Central memory CD4-positive, alpha-beta T cell (primary cell): ENCODE measurements at places on chromosomes 6 and 20.
A peak's percentile ranks its signal among the peaks of the same experiment; 100 is the strongest.

DNA sequence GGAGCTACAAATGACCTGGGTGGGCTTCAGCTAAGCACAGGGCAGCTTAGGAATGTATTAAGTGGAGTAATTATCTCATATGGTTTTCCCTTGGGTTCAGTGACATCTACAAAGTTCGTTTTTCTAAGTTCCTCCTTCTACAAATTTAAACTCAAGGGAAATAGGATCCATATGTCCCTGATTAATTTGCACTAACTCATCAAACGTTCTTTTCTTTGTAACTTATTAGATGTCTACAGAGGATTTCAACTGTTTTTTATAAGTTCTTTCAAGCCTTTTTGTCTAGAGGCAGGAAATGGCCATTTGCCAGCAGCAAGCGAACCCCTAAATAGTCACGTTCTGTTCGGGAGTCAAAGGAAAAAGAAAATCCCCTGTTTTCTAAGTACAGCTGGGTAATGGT lies 1060.3 kb downstream of the KIF16B start:
- no peak for DNase-seq

GRCh38 chr6:25017486-25017885 lies 81.7 kb upstream of the RIPOR2 start:
- no peak for DNase-seq

DNA sequence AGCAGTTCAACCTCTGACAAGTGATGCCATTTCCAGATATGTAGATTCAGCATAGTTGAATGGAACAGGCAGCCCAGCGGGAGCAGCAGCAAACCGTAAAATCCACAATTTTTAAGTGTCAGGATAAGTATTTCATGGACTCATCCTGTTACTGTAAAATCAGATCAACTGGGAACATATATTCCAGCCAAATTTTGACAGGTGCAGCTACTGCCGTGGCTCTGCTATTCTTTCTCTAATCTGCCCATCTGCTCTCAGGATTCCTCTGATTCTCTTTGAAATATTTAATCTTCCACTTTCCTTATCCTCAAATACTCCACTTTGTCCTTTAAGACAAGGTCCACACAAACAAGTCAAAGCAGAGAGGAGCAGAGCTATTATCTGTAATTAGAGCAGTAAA lies 245.4 kb upstream of the ASCC3 start:
- DNase-seq, result no peak

DNA sequence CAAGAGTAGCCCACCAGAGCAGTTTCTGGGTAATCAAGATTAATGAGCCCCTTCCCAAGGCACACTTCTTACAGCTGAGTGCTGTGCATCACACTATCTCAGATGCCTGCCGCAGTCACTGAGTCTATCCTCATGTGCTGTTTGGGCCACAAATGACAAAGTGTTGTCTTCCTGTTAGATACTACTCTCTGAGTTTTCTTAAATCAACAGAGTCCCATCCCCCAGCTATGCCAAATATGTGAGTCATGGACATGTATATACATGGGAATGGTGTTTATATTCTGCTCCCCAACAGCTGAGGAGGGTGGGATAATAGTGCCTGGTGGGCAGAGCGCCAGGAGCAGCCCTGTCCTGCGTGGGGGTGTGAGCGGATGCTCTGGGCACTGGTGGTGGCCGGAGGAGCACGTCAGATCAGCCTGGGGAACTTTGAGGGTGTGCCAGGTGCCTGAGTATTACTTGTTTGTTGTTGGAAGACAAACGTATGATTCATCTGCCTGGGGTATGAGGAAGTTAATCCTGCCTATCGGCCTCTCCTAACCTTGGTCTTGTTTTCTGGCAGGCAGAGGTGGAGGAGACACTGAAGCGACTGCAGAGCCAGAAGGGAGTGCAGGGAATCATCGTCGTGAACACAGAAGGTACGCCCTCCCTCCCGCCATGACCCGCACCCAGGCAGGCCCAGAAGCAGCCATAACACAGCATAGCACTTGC lies 9.6 kb downstream of the DYNLRB1 start:
- no peak for DNase-seq

DNA sequence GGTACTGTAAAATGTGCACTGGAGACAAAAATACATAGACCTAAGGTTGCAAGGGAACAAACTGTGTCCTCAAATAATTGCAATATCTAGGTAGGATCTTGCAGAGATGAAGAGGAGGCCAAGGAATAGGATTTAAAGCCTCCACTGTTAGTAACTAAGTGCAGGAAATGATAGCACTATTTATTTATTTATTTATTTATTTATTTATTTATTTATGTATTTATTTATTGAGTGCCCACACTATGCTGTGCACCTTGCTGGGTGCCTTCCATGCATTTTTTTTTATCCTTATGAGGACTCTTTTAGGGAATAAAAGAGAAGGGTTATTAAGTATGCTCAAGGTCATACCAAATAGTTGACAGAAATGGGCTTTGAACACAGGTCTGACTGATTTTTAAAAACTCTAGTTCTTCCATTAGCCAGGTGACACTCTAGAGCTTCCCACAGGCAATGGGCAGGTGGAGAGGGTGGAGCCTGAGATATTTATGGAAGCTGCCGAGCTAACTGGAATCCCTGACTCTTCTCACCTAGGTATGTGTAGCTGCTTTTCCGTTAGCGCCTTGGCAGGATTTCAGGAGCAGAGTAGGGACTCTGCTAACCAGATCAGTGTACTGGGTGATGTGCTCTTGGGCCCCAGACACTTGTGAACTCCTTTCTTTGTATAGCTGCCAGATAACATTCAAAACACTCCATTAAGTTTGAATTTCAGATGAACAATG lies 12.8 kb upstream of the NUP153 start:
- DNase-seq, result no peak

GRCh38 chr6:7137335-7138045 lies 29.7 kb downstream of the RREB1 start:
- DNase-seq, result peak; percentile 56

- no peak for DNase-seq
Observed at GRCh38 chr20:15836634-15837033, 736.6 kb downstream of the KIF16B start.

GRCh38 chr6:124780623-124781022 lies 181.6 kb upstream of the RNF217 start:
- DNase-seq, result no peak

GRCh38 chr6:47032974-47033765 lies 9.0 kb downstream of the ADGRF1 start:
- no peak for DNase-seq

GRCh38 chr6:34295721-34296120 lies 46.9 kb upstream of the SMIM29 start:
- DNase-seq, result no peak

- no peak for DNase-seq
Observed at GRCh38 chr6:159906400-159906799, 15.6 kb downstream of the MAS1 start.

DNA sequence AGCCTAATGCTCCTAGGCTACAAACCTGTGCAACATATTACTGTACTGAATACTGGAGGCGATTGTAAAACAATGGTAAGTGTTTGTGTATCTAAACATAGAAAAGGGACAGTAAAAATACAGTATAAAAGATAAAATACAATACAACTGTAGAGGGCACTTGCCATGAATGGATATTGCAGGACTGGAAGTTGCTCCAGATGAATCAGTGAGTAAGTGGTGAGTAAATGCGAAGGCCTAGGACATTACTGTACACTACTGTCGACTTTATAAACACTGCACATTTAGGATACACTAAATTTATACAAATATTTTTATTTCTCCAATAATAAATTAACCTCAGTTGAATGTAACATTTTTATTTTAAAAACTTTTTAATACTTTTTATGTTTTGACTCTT lies 485.0 kb downstream of the MMUT start:
- DNase-seq, result no peak

- DNase-seq, result no peak
Observed at GRCh38 chr6:8195040-8195713, 92.8 kb upstream of the EEF1E1 start.

- DNase-seq, result no peak
Observed at GRCh38 chr6:167329014-167329413, 4.1 kb downstream of the TTLL2 start.

GRCh38 chr20:38141204-38141888 lies 23.7 kb downstream of the TGM2 start:
- no peak for DNase-seq

DNA sequence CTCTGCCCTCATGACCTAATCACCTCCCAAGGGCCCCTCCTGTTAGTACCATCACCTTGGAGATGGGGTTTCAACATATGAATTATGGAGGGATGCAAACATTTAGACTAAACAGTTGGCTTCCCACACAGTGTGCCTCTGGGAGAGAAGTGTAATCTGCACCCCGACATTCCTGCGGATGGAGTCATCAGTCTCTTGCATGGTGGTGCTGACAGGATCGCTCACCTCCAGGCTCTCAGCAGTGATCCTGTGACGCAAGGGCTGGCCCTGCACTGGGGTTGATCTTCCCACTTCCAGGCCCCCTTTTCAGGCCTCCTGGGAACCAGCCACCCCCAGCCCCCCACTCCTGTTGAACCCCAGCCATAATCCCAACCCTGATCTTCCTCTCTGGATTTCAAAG lies 16.0 kb upstream of the PI16 start:
- DNase-seq, result no peak

- DNase-seq, result no peak
Observed at GRCh38 chr20:44461142-44461802, 14.4 kb upstream of the TTPAL start.

DNA sequence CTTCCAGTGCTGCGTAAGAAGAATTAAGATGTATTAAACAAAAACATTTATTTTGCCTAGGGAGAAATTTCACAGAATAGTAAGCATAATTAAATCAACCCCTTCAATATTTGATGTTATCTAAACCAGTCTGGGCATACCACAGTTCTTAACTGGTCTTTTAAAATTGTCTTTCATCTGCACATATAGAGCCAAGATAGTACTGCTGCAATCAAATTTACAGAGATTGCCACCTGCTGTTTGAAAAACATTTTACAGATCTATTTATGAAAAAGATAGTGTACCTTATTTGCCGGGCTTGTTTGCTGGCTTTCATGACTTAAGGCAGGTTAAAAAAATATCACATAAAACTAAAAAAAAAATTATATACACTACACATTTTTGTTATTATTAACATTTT lies 323.2 kb downstream of the ADGRB3 start:
- DNase-seq, result no peak

GRCh38 chr6:20061952-20062351 lies 150.3 kb downstream of the MBOAT1 start:
- no peak for DNase-seq

GRCh38 chr6:5214570-5215052 lies 46.1 kb downstream of the LYRM4 start:
- no peak for DNase-seq

- no peak for DNase-seq
Observed at GRCh38 chr6:10884245-10884972, 2.4 kb upstream of the SYCP2L start.

DNA sequence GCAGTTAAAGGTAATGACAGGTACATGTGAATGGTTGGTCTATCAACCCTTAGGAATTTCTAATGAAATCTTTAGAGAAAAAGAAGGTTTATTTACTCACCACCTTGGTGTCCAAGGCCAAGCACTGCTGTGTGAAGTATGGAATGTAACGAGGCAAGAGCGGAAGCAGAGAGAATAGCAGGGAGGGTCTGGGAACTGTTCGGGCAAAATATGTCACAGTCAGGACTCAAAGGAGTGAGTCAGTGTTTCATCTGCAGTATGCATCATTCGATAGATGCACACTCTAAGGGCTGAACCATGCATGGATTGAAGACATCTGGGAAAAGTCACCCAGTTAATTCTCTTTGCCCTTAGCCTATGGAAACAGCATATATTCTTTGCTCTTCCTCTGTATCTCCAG lies 33.2 kb downstream of the ADGRF5 start:
- DNase-seq, result no peak

DNA sequence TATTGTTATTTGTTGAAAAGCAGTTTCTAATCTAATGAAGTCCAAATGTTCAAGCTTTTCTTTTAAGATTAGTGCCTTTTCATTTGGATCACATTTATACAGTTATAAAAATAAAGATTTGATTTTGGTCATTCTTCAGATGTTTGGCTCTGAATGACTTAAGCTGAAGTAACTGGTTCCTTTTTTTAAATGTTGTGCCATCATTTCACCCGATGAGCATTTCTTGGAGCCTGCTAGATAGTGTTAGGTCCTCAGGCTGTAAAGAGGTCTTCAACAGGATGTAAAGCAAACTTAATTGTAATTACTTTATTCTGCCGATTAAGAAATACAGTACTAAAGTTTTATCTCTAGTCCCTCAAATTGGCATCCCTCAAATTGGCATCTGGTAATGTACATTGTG lies 41.2 kb upstream of the ASIP start:
- DNase-seq, result no peak

DNA sequence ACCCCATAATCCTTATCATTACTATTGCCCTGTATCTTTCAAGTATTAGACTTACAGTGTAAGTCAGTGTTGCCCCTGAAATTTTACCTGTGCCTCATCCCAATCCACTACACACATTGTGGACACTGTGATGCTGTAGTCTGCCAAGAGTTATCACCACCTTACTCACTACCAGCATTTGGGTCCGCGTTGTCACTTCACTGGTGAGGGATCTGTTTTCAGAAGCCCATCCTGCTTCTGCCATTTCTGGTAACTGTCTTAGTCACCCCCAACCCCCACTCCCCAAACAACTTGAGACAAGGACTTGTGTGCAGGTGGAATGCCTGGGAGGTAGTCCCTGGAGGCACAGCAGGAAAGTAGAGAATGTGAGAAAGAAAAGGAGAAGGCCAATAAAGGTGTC lies 6.0 kb upstream of the RAB44 start:
- no peak for DNase-seq

DNA sequence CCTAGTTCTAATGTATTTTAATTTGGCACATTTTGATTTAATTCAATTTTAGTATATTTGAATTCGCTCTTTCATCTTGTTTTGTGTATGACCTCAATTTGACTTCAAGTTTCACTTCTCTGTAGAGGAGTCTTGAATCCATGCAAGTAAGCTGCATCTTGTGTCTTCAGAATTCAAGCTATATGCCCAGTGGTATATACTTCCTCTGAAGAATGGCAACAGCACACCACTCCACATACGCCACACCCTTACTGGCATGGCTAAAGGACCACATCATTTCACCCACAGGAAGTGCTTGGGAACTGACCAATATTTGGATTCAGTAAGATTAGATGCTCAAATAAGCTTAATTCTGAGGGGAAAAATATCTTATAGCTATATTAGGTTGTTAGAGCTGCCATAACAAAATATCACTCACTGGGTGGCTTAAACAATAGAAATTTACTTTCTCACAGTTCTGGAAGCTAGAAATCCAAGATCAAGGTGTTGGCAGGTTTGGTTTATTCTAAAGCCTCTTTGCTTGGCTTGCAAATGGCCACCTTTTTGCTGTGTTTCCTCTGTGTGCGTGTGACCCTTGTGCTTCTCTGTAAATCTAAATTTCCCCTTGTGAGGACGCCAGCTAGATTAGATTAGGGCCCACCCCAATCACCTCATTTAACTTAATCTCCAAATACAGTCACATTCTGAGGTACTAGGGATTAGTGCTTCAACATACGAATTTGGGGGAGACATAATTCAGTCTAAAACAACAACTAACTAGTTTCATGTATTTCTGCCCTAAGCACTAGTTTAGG lies 2.8 kb upstream of the ASF1A start:
- peak; percentile 6 for DNase-seq
